ENCODE measurements at places on chromosomes 3 and 15.
A peak's percentile ranks its signal among the peaks of the same experiment; 100 is the strongest.

DNA sequence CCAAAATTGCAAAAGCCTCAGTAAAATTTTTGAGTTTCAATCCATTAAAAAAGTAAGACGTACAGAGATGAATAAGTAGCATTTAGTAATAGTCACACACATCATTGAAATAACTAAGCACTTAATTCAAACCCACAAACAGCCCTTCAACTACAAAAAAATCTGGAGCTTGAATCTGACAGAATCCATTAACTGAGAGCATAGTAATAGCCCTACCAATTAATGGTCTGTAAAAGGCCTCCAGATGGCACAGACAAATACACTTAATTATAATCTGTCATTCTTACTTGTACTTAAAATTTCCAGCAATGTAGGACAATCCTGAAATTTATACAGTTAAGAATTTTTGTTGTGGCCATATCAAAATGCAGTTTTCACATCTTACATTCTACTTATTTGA, 246.9 kb downstream of the VGLL3 start:
- peak; percentile 32 for DNase-seq

- DNase-seq, result no peak
Measured at GRCh38 chr15:86355801-86356200, 276.1 kb downstream of the AGBL1 start.

GRCh38 chr15:92638291-92638708, 17.3 kb downstream of the FAM174B start:
- DNase-seq, result peak; percentile 94

DNA sequence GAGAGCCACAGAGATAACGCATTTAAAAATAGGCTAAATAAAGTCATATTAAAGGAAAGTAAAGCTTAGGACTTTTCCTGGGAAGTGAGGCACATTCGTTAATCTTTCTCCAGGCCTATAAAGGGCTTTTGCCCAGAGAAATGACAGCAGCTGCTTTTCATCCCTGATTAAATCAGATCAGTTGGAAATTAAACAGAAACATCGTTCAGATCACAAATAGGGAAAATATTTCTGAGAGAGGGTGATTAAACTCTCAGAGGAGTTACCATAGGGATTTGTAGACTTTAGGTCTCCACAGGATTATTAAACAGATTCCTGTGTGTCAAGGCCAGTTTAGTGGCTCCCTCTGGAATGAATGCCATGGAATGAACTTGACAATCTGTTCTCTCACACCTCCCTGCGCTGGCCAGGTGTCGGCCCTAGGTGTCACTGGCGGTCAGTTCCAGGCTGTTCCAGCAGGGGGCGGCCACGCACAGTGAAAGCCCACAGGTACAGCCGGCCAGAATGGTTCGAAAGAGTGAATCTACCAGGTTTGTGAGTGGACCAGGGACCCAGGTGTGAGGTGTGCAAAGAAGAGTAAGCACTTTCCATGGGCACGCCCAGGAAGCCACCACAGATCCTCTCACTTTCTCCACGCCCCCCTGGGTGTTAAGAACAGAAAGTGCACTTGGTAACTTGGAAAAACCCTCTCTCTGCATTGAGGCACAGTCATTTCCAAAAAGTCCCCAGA, 253.0 kb upstream of the RASGRP1 start:
- peak; percentile 78 for DNase-seq

- DNase-seq, result peak; percentile 57
Measured at GRCh38 chr15:41022487-41023090, 69.3 kb downstream of the CHAC1 start.

DNA sequence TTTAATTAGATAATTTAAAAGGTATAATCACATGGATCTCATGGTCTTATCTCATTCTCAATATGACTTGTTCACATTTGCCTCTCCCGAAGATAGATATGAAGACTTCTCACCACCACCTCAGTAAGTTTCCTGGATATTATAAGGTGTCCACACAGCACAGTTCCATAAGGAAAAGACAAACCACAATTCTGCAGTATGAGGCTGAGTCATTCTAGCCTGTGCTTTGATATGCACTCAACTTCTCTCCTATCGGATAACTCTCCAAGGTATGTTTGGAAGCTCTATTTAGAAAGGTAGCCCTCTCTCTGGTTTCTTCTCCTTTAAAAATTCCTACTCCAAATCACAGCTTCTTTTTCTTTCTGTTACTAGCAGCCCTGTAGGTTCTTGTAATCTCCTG, 612.8 kb downstream of the ZPLD1 start:
- no peak for DNase-seq

- DNase-seq, result no peak
Measured at GRCh38 chr3:86948822-86949221, 42.1 kb downstream of the VGLL3 start.
